IPS-NIHi11 (cell line): ENCODE measurements at places on chromosomes 6 and 20.
A peak's percentile ranks its signal among the peaks of the same experiment; 100 is the strongest.

GRCh38 chr6:149201068-149201655 lies 116.3 kb upstream of the TAB2 start:
- no peak for DNase-seq

DNA sequence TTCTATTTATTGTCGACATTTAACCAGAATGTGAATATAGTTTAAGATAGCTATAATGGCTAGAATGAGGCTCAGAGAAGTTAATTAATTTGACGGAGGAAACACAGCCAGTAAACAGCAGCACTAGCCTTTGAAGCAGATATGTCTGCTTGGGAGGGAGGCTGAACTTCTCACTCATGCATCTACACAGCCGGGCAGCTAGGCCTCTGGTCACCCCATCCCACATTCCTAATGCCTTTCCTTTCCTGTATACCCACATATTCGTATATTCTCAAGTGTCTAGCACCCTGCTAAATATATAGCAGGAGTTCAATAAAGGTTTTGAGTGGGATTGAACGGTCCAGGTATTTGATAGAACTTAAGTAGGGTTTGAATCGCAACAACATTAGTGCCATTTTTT lies 230.4 kb upstream of the PDE10A start:
- no peak for DNase-seq

- DNase-seq = peak; percentile 19
Observed at GRCh38 chr6:68196645-68197044, 438.4 kb upstream of the ADGRB3 start.

GRCh38 chr6:133301835-133302234 lies 60.7 kb downstream of the EYA4 start:
- DNase-seq = no peak

DNA sequence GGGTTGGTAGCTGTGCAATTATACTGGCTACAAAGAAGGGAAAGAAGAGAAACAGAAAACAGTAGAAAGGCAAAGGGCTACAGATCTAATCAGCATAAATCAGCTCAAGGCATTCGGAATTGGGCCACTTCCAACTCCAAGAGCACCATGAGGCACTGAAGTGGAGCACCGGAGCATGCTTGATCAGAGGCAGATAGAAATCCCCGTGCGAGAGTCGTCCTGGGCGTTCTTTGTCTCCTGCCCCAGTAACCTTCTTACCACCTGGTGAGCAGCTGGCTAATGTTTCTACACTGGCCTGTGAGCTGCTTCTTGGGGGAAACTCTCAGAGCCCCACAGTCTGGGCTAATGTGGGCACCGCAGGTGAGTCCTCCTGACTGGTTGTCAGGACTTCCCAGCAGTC lies 16.7 kb downstream of the NEDD9 start:
- DNase-seq = peak; percentile 46

DNA sequence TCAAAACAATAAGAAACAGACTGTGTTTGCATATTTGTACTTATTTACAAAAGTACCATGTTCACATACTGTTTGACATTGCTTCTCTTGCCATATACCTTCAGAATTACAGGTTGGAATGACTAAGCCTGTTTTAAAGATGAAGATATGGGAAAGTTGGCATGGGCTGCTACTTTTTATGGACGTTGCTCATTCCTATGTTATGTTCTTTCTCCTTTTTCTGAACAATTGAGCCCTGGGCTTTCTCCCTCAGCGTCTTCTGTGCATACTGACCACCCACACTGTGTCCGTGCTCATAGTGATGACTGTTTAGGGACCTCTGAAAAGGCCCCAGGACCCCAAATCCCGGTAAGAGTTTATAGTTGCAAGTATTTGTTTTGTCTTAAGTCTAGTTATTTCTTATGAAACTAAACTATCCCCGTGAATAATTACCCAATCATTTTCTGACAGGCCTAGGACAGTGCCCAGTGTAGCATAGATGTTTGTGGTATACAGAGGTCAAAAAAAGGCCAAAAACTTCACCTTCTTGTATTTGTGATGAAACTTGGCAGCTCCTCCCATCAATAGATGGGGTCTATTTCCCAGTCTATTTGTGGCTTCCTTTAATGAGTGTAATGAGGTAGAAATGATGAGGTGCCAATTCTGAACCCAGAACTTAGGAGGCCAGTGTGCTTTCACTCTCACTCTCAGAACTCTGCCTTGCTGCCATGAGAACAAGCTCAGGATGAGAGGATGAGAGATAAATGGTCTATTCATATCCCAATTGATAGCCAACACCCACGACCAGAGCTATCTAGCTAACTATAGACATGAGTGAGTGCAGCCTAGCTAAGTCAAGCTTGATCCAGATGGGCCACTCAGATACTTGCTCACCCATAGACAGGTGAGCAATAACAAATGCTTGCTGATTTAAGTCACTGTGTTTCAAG lies 40.9 kb downstream of the GSTA4 start:
- DNase-seq = no peak

DNA sequence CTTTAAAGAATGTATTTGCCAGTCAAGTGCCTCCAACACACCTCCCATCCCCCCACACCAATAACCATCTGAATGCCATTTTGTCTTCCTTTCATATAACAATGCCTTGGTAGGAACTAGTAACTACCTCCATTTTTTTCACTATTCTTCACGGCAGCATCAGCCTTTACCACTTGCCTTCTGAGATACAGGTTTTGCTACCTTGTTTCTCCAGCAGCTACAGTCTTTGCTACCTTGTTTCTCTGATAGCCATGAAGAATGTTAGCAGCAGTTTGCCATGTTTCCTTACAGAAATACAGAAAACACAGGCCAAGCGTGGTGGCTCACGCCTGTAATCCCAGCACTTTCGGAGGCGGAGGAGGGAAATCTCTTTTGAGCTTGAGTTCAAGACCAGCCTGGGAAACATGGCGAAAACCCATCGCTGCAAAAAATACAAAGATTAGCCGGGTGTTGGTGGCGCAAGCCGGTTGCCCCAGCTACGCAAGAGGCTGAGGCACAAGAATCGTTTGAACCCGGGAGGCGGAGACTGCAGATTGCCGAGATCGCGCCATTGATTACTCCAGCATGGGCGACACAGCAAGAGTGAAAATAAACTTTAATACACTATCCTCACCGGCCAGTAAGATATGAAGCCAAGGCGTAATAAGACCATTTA lies 100.9 kb downstream of the HFE start:
- no peak for DNase-seq
